Fibroblast of upper back skin (primary cell): ENCODE measurements at places on chromosomes 4 and X.

- no peak for DNase-seq
Measured at GRCh38 chrX:153491351-153491914, 3.3 kb upstream of the BGN start.

DNA sequence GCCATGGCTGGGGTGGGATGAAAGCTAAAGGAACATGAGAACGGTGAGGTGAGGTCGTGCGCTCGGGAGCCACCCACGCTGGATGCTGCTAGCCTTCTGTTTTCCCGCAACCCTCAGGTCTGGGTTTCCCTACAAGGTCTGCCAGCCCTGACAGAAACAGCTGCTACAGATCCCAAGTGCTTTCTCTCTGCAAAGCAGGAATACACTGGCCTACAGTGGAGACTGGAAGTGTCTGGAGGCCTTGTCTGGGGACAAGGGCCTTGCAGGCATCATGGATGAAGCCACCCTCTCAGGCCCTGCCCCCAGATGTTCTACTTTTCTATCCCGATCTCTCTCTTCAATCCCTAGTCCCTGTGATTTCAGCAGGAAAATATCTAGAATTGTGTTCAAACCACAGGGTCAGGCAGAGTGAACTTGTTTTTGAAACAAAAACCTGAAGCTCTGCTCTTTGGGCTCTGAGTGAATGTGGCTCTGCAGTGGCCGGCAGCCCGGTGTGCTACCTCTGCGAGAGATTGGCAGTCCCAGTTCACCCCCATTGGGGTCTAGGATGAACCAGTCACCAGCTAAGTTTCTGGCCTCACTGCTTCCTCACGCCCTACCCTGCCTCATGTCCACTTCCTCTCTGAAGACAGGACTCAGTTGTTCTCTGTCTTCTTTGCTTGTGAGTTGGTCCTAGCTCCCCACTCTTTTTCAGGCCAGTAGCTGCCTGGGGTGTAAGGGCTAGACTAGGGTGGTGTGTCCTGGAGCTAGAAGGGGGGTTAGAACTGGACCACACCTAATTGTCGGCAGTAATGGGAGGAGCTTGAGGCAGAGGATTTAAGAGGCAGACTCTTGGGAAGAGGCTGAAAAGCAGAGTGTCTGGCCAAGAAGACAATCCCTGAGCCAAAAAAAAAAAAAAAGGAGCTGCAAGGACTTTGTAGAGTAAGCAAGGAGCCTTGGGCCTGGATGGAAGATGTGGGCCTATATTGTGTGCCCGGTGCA lies 89.6 kb downstream of the RTL5 start:
- peak; percentile 45 for DNase-seq

GRCh38 chr4:26601204-26601603 lies 17.3 kb downstream of the TBC1D19 start:
- no peak for DNase-seq

- DNase-seq: no peak
Measured at GRCh38 chr4:183758758-183759447, 99.8 kb downstream of the TRAPPC11 start.

GRCh38 chr4:151772274-151772673 lies 11.5 kb upstream of the GATB start:
- DNase-seq: no peak

GRCh38 chr4:152063621-152064240 lies 302.9 kb upstream of the GATB start:
- no peak for DNase-seq

GRCh38 chr4:189124149-189124758 lies 816.4 kb upstream of the FRG1 start:
- DNase-seq: peak; percentile 55

- no peak for DNase-seq
Measured at GRCh38 chr4:88597970-88598660, 5.8 kb downstream of the HERC3 start.

GRCh38 chrX:131745942-131746489 lies 202.1 kb downstream of the OR13H1 start:
- DNase-seq: no peak

DNA sequence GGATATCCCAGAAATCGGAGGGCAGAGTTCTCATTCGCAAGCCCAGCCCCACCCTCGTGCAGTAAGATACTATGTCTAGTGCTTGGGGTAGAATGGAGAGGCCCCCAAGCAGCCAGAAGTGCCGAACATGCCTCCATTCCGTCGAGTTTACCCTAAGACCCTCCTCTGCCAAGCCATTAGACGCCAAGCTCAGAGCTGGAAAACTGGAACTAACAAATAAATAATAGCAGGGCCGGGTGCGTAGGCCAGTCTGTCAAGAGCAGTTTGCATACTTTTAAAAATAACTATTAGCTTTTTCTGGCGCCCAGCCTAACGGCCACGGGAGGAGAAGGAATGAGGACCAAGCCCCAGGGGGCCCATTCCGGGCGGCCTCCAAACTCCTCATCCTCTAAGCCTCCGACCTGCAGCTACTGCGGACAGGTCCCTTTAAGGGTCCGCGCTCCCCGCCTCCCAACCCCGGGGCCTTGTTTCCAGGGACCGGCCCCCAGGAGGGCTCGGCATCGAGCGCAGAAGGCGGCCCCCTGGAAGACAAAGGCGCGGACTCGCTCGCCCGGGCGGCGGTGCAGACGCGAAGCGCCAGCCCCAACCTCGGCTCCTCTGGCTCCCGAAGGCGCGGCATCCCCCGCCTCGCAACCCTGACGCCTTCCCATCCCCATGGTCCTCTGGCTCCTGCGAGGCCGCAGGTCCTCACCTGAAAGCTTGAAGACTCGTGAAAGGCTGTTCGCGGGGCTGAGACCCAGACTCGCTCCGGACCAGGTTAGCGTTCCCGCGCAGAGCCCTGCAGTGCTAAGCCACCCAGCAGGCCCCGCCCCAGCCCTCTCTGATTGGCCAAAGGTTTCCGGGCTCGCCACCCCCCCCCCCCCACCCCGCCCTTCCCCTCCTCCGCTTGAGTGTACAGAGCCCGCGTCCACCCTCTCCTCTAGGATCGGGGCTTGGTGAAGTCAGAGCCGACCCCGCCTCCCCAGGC lies at the start of gene TMSB15A:
TMSB15A (minus strand) TSS at position 765 of the 967 bp plus-strand sequence.
- DNase-seq: peak; percentile 51

DNA sequence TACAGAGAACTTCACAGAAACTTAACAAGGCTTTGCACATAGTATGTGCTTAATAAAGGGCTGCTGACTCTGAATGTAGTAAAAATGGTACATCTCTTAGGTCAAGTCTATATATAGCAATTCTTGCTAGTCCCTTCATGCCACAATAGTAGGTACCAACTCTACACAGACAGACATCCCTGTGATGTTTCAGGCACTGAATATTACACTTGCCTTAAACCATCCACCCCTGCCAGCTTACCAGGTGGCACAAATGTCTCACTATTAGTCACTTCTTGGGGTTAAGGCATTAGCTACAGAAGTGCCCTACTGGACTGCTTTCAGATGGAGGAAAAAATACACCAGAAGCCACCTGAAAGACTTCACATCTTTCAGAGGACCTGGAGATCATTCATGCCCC lies 86.3 kb upstream of the CITED1 start:
- DNase-seq: no peak

- no peak for DNase-seq
Measured at GRCh38 chrX:139930916-139931645, 1.8 kb downstream of the ATP11C start.
